ENCODE measurements at places on chromosomes 12 and 14.
A peak's percentile ranks its signal among the peaks of the same experiment; 100 is the strongest.

DNA sequence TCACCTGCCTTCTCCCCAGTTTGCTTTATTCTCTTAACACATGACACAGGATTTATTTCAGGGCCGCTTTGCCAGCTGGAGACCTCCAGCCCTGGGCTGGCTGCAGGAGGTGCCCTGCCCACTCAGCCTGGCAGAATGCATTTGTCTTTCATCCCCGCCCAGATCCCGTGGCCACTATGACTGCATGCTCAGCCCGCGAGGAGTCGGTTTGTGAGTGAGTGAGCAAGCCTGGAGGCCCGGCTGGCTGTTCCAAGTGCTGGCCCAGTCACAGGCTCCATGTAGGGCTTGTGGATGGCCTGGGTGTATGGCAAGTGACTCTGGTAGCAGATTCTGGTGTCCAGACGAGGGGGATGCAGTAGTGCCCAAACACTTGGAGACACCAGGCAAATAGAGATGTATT is 2.1 kb downstream of the TDP1 start:
- no peak for DNase-seq

DNA sequence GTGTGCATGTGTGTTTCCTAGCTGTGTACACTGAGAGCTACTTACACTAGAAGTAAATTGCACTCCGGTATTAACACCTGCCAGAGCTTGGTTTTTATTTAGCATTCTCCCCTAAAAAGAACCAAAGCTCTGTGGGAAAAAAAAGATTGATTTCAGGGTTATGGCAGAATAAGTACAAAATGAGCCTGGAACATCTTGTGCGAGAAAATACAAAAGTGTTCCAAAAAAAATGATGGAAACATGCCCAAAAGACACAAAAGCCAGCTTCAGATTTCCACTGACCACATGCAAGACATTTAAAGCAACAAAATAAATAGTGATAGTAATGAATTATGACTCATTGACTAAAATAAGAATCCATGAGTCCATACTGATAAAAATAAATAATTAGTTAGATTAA is 188.3 kb downstream of the GXYLT1 start:
- DNase-seq: no peak

DNA sequence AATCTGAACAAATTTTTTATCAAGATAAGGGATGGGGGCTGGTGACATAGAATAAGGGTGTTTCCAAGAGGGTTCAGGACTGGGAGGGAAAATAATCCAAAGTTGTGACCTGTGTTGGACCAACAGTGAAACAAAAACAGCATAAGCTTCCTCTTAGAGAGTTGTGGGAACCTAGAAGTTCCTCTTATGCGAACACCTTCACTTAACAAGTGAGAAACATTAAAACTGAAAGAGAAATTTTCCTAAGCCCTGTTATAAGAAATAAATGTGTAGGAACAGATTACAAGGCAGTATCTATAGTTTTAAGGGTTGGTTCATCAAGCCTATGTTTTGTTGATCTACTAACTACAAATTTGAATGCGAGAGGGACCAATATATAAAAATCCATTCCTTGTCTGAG is 58.4 kb downstream of the LLPH start:
- DNase-seq: no peak

- DNase-seq: no peak
These were observed 314.3 kb downstream of the C12orf75 start for GRCh38 chr12:105644770-105645169.

- no peak for DNase-seq
These were observed 5.4 kb downstream of the AP1G2 start for GRCh38 chr14:23561873-23562821.

GRCh38 chr12:67035121-67035520 is 234.0 kb upstream of the CAND1 start:
- DNase-seq: no peak

GRCh38 chr14:23347406-23348296 is 5.0 kb downstream of the SLC22A17 start:
- no peak for DNase-seq

DNA sequence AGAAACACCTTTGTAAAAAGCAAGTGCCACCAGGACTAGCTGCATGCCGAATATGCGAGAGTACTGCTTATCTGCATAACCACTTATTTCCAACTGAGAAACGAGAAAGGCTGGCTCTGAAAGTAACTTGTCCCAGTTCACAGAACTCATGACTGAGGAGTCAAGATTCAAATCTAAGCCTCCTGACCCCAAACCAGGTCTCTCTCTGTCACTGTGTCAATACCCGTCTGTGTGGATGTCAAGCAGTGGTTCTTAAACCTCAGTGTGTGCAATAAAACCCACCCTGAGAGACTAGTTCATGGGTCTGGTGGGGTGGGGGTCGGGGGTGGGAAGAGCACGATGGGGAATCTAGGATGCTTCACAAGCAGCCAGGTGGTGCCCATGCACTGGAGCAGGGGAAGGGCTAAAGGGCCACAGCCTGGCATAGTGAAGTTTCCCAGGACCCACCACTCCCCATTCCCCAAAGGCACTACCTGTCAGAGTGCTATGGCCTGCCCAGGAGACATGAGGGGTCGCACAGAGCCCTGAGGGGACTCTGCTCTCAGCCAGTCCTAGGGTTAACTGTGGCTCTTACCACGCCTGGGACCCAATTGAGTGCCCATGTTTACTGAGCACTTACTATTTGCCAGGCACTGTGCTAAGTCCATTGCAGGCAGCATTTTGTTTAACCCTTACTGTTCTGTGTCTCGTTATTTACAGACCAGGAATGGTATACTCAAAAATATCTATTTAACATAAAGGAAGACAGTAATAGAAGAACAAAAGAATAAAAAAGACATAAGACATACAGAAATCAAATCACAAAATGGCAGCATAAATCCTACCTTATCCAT is 33.4 kb upstream of the PNMA1 start:
- DNase-seq: no peak

GRCh38 chr14:37399517-37399916 is 195.5 kb downstream of the FOXA1 start:
- no peak for DNase-seq

- DNase-seq: no peak
These were observed 99.2 kb downstream of the PHETA1 start for GRCh38 chr12:111269718-111270117.

DNA sequence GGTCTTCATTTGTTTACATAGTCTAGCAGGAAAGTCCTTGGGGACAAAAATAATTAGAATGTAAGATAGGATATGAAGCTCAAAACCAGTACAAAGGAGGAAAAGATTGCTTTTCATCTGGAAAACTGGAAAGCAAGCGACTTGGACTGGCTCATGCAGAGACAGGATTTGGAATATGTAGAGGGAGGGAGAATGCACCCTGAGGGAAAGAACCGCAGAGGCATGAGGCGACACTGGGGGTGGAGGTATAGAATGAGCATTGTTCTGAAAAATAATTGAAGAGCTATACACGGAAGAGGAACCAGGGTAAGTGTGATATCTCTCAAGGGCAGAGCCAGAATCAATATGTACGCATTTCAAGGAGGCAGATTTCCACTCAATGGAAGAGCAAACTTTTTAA is 85.5 kb downstream of the PLEKHG3 start:
- no peak for DNase-seq

GRCh38 chr12:122166422-122167349 is 7.3 kb downstream of the IL31 start:
- DNase-seq: no peak

GRCh38 chr14:104689109-104689880 is at the start of gene INF2:
INF2 (plus strand) TSS chr14:104689618; CDS start chr14:104701366, 11,748 bp downstream.
- DNase-seq: no peak

DNA sequence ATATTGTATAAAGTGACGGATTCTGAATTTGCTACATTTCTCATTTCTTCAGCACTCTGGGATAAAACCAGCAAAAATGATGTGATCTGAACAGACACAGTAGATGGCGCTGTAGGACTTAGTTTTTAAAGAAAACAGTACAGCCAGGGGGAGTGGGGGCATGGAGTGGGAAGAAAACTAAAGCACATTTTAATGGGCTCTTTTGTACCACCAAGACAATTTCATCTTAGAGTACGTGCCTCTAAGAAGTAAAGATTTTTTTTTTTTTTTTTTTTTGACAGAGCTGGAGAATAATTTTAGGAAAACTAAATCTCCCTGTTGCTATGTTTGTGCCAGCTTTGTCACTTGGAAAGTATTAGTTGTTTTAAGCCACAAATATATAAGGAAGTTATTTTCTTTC is 124.4 kb downstream of the RAD51B start:
- DNase-seq: peak; percentile 76

- DNase-seq: no peak
These were observed 181.1 kb upstream of the HIF1A start for GRCh38 chr14:61513986-61514830.

GRCh38 chr12:24414480-24414879 is 465.0 kb upstream of the SOX5 start:
- no peak for DNase-seq

GRCh38 chr12:121392325-121392716 is 7.6 kb upstream of the RNF34 start:
- DNase-seq: no peak

DNA sequence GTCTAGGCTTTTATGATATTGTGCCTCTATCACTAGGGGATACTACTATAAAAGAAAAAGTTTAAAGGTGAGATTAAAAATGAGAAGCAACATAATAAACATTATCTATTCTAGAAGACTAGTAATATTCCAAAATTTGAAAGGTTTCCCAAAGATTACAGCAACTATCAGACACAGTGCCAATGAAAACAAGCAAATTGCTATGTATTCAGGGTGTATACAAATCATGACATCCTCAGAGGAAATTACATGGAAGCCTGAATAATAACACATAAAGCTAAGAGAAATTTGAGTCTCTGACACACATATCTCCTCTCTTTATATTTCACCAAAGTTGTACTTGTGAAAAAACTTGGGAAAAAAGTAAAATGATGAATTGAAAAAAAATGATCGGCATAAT is 327.0 kb downstream of the SEC23A start:
- no peak for DNase-seq

GRCh38 chr14:45065540-45065939 is 18.4 kb upstream of the PRPF39 start:
- DNase-seq: no peak

GRCh38 chr12:111451649-111452129 is 46.0 kb downstream of the SH2B3 start:
- no peak for DNase-seq

DNA sequence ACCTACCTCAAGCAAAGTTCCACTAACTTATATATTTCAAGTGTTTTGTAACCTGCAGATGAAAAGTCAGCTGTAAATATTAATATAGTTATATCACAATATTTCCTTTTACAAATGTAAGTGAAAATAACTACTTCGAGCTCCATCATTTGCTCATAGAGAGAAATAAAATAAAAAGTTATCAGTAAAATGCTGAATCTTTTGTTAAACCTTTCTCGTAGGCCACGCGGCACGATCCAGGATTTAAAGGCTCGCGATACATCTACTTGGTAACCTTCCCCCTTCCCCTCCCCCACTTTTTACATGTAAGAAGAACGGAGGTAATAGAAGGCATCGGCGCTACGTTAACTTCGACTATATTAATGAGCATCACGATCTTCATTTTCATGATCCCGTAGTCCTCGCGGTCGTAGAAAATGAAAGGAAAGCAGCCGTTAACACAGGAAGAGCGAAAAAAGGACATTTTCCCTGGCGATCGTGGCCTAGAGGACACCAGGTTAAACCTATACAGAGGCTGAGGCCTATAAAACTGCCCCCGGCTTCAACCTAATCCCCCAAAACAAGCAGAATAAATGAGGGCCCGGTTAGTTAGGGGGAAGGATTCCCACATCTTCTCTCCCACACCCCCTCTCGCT is 508 bp downstream of the HNRNPC start:
- DNase-seq: peak; percentile 35

DNA sequence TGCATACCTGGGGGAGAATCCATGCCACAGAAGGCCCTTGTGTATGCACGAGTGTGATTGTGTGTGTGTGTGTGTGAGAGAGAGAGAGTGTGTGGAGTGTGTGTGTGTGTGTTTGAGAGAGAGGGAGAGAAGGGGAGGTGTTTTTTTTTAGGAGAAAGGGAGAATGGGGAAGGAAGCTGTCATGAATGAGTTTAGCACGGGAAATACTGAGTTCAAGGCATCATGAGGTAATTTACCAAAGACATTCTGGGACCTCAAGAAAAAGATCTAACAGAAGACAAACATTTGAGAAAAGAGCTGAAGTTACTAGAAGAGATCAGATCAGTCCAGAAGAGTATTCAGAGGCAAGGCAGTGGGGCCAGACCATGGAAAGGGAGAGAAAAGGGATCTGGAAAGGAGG is 157.1 kb downstream of the TTC7B start:
- no peak for DNase-seq

- no peak for DNase-seq
These were observed 41.9 kb upstream of the PSMA6 start for GRCh38 chr14:35250319-35250718.

- DNase-seq: no peak
These were observed 28.7 kb downstream of the WNT5B start for GRCh38 chr12:1657688-1658087.

- DNase-seq: no peak
These were observed 576.7 kb downstream of the SLC16A7 start for GRCh38 chr12:60172266-60173211.

- no peak for DNase-seq
These were observed 618 bp upstream of the AQP6 start for GRCh38 chr12:49972129-49972528.

DNA sequence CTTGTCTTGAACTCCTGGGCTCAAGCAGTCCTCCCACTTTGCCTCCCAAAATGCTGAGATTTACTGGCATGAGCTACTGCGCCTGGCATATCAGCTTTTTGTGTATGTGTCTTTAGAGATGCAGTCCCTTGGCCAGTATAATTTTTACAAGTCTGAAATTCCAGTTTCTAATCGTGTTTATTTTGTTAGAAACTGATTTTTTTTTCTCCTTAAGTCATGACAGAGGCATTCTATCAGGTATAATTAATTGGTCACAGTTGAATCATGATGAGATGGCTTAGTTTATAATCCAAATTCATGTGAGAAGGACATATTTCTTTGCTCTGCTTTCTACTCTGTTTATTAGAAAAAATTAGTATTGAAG is 98.9 kb downstream of the PCNX1 start:
- DNase-seq: no peak

DNA sequence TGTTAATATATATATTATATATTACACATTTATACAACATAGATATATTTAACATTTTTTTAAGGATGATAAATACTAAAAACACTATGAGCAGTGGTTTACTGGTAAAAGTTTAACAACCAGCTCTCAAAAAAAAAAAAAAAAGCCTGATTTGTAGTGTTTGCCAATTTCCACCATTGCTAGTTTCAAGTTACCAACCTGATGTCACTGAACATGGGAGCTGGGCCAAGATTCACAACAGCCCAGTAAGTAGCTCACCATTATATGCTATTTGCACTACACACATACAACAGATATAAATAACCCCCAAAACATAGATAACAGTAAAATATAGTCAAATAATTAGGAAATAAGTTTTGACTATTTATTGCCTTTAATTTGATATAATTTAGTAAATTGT is 28.9 kb upstream of the TMX1 start:
- no peak for DNase-seq

- DNase-seq: no peak
These were observed 29.0 kb downstream of the DLK1 start for GRCh38 chr14:100755649-100756048.

DNA sequence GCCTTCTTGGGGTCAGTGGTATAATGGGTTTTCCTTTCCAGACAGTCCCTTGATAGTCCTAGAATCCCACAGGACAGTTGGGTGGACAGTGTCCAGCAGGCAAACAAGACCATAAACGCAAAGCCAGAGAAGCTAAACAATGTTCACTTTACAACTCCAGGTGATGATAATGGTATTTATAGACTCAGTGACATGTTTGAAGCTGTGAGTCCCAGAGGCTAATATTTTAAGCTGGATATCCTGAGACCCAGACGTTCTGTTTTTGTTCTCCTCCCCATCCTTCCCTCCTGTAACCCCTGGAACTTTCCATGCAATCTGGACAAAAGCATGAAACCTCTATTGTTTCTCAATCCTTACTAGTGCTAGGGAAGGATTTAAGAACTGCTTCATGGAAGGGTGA is 121.0 kb downstream of the ZFP36L1 start:
- no peak for DNase-seq
